ENCODE measurements at places on chromosomes 1 and 21.

- DNase-seq, result no peak
Measured at GRCh38 chr1:228818928-228819630, 83.8 kb downstream of the RHOU start.

DNA sequence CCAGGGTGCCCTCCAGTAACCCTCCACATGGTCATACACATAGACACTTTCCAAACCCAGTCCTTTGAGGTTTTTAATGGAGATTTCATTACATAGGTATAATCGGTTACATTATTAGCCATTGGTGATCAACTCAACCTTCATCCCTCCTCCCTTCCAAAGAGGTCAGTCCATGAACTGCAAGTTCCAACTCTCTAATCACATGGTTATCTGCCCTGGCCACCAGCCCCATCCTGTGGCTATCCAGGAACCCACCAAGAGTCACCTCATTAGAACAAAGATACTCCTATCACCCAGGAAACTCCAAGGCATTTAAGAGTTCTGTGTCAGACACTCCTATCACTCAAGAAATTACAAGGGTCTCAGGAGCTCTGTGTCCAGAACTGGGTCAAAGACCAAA, 12.2 kb downstream of the ATP1A4 start:
- no peak for DNase-seq

DNA sequence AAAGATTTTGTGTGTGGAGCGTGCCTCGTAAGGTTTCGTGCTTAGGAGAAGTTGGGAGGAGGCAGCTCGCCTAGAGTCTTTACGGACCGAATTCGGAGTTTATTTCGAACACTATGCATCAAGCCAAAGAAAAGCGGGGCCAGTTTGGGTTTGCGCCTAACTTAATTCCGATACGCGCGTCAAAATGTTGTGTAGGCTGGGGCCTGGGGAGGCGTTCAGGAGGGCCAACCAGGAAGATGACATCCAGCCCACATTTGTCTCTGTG, 6.4 kb downstream of the FOXD2 start:
- DNase-seq, result no peak

GRCh38 chr1:36328713-36329112, 5.3 kb upstream of the EVA1B start:
- DNase-seq, result no peak

- peak; percentile 51 for DNase-seq
Measured at GRCh38 chr1:156704930-156705320, 458 bp downstream of the CRABP2 start.

- no peak for DNase-seq
Measured at GRCh38 chr1:31327381-31327780, 30.5 kb downstream of the ZCCHC17 start.

GRCh38 chr21:45366931-45367401, 38.0 kb upstream of the COL18A1 start:
- DNase-seq, result no peak

GRCh38 chr1:151011154-151011850, 3.1 kb downstream of the PRUNE1 start:
- DNase-seq, result no peak

GRCh38 chr1:206842854-206843253, 22.6 kb upstream of the IL20 start:
- DNase-seq, result no peak

- DNase-seq, result no peak
Measured at GRCh38 chr1:44603718-44604117, 70.6 kb downstream of the TMEM53 start.

- no peak for DNase-seq
Measured at GRCh38 chr1:151197863-151198253, 494 bp upstream of the PIP5K1A start.

DNA sequence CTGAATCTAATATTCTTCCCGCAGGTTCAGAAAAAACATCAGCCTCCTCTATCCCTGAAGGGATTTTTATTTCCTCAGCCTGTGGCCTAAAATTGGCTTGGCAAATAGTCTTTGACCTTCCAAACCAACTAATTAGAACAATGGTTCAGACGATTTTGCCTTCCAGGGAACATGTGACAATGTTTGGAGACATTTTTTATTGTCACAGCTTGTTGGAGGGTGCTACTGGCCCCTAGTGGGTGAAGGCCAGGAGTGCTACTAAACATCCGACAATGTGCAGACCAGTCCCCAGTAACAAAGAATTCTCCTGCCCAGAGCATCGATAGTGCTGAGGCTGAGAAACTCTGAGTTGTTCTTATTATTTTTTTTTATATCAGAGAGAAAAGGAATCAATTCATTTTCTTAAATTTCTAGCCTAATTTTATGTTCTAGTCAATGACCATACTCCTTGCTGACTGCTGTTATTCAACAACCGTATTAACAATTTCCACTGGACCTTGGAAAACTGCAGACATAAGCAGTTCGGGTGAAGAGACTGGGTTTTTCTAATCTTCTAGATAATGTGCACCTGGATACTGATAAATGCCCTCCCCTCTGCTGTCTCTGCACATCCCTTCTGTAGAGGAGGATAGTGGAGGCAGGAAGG, 280.7 kb downstream of the LMX1A start:
- no peak for DNase-seq

- DNase-seq, result no peak
Measured at GRCh38 chr21:29453511-29453910, 154.8 kb downstream of the BACH1 start.

DNA sequence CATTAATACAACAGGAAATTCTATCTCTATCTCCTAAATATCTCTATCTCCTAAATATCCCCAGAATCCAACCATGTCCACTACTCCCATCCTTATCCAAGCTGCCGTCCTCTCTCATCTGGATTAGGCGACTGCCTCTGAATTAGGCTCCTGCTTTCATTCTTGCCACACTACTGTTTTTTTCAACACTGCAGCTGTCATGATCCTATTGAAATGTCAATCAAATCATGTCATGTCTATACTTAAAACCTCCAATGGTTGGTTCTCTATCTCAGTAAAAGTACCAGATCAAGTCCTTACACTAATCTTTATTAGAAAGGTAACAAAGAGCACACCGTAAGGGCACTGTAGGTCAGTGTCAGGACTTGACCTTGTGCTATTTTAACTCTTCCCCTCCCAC, 82.0 kb upstream of the NFIA start:
- DNase-seq, result no peak

- no peak for DNase-seq
Measured at GRCh38 chr1:203692565-203693470, 66.2 kb downstream of the ATP2B4 start.

DNA sequence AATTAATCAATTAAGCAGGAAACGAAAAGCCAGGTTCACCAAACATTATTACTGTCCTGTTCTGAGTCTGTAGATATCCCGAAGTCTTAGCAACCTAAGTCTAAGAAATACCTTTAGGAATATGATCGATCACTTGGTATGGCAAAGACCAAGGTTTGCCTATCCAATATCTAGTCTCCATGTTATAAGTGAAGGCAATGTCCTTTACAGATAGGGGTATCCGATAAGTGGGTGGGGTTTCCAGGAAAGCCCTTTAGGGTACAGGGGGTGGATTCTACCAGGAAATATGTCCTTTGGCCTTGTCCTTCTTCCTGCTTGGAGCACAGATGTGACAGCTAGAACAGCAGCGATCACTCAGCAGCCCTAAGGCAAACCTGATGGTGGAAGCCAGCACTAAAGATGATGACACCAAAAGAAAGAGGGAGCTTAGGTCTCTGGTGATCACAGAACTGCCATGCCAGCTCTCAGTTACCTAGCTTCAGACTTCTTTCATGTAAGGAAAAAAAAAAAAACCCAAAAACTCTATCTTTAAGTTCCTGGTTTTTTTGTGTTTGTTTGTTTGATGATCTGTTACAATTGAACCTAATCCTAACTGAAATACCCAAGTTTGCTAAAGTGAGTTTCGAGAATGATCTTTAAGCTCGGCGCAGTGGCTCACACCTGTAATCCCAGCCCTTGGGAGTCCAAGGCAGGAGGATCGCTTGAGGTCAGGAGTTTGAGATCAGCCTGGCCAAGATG, 40.8 kb downstream of the DSTYK start:
- no peak for DNase-seq

DNA sequence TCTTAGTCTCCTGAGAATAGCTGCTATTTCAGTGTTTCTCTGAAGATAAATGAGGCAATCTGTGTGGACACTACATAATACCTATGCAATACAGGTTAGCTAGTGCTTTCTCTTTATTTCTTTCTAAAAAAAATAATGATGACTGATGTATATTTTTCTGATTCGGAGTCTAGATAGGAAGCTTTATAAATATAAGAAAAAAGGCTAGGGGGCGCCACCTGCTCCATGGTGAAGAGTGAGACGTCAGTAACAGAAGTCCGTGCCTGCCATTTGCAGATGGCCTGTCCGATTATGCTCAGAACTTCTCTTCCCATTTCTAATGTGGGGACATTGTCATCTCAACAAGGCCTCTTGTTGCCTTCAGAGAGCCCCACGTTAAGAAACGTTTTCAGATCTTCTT, 26.4 kb downstream of the QSOX1 start:
- peak; percentile 14 for DNase-seq

DNA sequence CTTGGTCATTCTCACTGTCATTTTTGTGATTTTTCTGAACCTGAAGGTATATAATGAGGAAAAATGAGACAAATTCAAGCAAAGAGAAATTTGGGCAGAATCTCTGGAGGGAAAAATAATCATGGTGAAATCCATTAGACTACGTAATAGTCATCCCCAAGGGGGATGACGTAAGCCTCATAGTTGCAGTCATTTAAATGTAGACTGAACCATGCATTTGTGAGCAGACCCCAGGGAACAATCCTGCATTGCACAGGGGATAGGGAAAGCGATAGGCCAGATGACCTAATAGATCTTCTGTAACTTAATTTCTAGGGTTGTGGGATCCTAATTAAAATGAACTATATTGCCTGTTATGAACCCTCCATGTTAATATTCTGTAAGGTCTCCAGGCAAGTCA, 167.4 kb upstream of the C1orf21 start:
- DNase-seq, result no peak

DNA sequence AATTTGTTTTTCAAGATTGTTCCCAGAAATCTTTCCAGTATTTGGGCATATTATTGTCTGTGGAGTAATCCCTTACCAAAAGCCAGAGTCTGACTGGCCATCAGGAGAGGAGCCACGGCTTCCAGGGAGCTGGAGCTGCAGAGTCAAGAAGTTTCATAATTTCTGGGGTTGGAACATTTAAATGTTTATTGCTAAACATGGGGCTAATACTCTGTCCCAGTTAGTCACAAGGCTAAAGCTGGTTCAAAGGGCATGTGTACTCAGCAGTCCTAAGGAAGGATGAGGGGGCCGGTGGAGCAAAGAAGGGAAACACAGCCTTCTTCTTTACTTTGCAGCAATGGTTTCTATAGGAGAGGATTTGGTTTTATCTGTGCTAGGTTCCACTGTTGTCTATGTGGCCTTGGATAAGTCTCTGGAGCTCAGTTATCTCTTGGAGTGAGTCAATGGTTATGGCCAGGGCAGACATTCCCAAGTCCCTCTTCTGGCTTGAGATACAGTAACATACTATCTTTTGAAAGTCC, 9.5 kb downstream of the DENND2D start:
- no peak for DNase-seq

- no peak for DNase-seq
Measured at GRCh38 chr1:158002022-158002630, 8.7 kb downstream of the KIRREL1 start.

DNA sequence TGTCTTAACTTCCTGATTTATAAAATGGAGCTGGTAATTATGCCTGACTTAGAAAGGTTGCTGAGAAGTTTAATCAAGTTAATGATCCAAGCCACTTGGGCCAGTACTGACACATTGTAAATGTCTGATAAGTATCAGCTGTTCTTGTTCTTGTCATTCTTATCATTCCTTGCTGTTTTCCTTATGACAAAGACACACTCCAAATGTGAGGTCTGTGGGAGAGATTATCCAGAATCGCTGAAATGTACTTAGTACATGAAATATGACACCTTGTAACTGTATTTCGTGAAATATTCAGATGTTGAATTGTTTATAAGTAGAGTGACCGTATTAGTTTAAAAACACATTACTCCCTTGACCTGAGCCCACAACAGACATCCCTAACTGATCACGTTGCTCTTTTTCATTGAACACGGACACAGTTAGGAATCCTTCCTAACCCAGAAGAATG, 6.1 kb downstream of the AADACL4 start:
- DNase-seq, result no peak

DNA sequence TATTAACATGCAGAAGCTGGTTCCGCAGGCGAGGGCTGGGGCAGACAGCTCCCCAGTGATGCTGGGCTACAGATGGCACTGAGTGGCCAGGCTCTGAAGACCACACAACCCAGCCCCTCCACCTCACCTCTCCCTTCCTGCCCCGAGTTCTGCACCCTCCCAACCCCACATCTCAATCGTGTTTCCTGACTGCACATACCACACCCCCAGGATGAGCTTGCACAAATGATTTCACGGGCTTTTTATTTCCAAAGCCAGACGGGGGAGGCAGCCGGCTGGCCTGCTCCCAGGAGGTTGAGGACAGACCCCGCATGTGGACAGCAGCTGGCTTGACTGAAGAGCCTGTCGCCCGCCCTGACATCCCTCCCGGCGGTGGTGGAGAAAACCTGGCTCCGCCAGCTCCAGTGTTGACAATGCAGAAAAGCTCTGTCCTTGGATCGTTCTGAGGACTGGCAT, 21.4 kb upstream of the ALDH4A1 start:
- no peak for DNase-seq

DNA sequence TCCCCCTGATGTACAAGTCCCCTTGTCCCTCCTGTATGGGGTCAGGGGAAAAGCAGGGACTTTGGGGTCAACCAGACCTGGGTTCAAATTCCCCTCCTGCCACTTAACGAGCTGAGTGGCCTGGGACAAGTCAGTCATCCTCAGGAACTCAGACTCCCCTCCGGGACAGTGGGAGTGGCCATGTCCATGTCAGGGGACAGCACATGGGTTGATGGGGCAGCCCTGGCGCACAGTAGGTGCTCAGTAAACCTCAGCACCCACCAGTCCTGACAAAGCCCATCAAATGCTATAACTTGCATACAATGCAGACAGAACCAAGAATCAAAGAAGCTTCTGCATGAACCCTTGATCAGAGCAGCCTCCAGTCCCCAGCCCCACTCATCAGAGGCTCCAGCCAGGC, 30.0 kb downstream of the MATN1 start:
- no peak for DNase-seq

- no peak for DNase-seq
Measured at GRCh38 chr1:1284221-1285101, 4.2 kb downstream of the SCNN1D start.

DNA sequence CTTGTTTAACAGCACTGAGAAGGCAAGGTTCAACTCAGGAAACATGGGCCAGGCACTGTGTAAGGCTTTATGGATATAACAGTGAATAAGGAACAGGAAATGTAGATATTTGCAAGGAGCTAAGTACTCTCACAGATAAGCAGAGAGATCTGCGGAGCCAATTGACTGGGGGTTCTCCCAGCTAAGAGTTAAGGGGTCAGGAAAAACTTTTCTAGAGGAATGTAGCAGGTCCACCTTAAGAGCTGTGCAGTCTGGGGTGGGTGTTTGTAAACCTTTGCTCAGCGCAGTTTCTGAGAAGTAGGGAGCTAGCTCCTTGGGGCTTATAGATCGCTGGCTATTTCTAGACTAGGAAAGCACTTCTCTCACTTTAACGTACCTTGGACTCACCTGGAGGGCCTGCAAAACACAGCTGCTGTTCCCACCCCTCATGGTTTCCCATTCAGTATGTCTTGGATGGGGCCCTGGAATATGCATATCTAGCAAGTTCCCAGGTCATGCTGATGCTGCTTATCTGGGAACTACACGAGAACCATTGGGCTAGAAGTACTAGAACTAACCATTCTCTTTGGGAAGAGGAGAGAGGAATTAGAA, 51.7 kb downstream of the TLCD4 start:
- DNase-seq, result no peak

- DNase-seq, result no peak
Measured at GRCh38 chr1:13517193-13517812, 3.5 kb upstream of the LRRC38 start.
